ENCODE measurements at places on chromosomes 4 and X.
A peak's percentile ranks its signal among the peaks of the same experiment; 100 is the strongest.

- no peak for DNase-seq
Observed at GRCh38 chr4:145740806-145741205, 60.9 kb downstream of the C4orf51 start.

DNA sequence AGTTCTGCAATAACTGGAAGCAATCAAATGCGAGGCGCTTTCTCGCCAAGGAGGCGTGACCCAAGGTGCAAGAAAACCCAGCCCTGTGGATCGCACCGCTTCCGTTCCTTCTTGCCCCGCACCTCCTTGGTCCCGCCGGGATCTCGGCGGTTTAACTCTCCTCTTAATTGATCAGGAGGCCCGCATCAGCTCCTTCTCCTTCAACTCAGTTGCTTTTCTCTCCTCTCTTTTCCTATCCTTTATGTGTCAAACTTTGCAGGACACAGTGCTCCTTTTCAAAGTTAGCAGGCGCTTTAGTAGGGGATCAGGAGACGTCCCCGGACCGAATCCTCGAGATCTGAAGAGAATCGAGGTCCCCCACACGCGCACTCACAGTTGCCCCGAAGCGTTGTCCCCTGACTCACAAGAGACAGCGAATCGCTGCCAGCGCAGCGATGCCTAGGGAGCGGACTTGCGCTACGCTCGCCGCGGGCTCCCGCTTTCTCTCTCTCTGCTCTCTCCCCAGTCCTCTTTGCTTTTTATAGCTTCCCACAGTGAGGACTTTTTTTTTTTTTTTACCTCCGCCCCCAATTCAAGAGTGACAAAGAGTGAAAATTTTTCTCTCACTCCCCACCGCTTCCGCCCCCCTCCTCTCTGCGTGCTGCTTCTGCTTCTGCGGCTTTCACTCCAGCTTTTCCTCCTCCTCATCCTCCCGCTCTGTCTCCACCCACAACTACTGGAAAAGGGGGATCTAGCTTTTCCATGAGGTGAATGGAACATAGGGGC, at the start of gene DKK2:
Gene DKK2, minus strand, starts transcription at position 495 of the 765 bp plus-strand sequence. CDS start 722 bp downstream, outside the sequence.
- DNase-seq, result peak; percentile 72

- no peak for DNase-seq
Observed at GRCh38 chrX:150736475-150736874, 43.3 kb downstream of the MTMR1 start.

DNA sequence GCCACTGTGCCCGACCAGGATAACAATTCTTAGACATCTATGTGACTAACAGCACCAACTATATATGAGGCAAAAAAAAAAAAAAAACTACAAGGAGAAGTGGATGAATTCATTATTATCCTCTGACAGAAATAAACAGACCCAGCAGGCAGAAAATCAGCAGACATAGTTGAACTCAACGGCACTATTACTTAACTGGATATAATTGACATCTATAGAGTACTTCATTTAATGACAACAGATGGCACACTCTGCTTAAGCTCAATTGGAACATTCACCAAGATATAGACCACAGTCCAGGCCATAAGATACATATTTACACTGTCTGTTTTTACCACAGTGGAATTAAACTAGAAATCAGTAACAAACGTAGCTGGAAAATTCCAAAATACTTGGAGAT, 13.3 kb downstream of the CLDN22 start:
- no peak for DNase-seq

GRCh38 chr4:56147371-56147770, 198.6 kb downstream of the CEP135 start:
- DNase-seq, result no peak

DNA sequence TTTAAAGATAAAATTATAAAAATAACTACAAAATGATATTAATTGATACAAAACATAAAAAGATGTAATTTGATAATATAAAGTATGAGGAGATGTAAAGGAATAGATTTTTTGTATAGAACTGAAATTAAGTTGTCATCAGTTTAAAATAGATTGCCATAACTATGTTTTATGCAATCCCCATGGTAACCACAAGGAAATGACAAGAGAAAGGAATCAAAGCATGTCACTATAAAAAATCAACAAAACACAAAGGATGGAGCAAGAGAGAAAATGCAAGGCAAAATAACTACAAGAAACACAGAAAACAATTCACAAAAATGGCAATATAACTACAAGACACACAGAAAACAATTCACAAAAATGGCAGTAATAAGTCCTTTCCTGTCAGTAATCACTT, 27.0 kb upstream of the GUCY2F start:
- no peak for DNase-seq

GRCh38 chr4:127533028-127533700, 99.6 kb upstream of the INTU start:
- peak; percentile 94 for DNase-seq

DNA sequence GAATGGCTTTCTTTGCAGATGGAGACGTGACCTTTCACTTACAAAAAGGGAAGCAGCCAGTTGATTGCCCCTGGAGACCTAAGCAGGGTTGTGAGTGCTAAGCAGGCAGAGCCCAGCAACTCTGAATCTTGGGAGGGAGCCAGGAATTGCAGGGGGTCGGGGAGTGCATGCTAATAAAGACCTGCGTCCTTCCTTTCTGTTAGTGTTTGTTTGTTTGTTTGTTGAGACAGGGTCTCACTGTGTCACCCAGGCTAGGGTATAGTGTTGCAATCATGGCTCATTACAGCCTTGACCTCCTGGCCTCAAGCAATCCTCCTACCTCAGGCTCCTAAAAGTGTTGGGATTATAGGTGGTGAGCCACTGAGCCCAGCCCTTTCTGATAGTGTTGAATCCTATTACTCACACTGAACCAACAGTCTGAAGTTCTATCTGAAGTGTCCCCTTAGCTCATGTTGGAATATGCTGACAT, 137.4 kb downstream of the CEP135 start:
- no peak for DNase-seq

GRCh38 chr4:147780137-147780777, 48.4 kb downstream of the ARHGAP10 start:
- no peak for DNase-seq

- no peak for DNase-seq
Observed at GRCh38 chr4:56183344-56183959, 203.8 kb downstream of the AASDH start.

GRCh38 chrX:87105131-87105530, 412.5 kb upstream of the KLHL4 start:
- peak; percentile 14 for DNase-seq

DNA sequence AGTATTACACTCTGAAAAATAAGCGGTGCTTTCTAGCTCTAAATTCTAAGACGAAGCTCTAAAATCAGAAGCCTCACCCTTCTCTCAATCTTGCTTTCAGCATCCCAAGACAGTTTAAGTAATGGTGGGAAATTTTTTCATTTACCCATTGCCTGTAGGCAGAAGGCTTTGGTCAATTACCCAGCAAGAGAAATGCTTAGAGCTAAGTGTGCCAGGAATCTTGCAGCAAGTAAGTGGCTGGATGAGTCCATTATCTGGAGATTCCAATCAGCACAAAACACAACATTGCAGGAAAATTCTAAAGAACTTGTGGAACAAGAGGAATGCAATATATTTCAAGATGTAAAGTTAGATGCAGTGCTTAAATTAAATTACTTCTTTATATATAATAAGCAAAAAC, 28.4 kb downstream of the USP26 start:
- DNase-seq, result no peak

- DNase-seq, result peak; percentile 50
Observed at GRCh38 chr4:144223661-144224060, 83.1 kb upstream of the GYPA start.

GRCh38 chr4:127781300-127782024, 660 bp upstream of the HSPA4L start:
- DNase-seq, result no peak

GRCh38 chrX:103716962-103717361, 6.3 kb downstream of the TMEM31 start:
- no peak for DNase-seq
